Bone marrow (tissue), 2 donors: ENCODE measurements at places on chromosomes 5 and 9.

DNA sequence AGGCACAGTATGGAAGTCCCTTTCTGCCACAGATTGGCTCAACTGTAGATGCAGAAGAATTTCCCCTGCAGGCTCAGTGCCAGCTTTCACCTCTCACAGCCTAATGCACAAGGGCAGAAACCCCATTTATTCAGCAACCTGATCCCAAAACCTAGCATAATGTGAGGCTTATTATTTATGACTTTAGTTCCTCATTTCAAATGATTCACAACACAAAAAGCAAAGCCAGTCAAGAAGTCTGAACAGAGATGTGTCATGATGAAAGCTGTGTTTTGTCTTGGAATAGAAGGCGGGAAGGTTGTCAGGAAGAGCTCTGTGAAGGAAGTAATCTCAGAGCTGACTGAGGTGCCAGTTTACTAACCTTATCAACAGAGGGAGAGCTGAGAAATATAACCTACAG, 369.7 kb downstream of the LRRC70 start:
- DNase-seq = no peak

DNA sequence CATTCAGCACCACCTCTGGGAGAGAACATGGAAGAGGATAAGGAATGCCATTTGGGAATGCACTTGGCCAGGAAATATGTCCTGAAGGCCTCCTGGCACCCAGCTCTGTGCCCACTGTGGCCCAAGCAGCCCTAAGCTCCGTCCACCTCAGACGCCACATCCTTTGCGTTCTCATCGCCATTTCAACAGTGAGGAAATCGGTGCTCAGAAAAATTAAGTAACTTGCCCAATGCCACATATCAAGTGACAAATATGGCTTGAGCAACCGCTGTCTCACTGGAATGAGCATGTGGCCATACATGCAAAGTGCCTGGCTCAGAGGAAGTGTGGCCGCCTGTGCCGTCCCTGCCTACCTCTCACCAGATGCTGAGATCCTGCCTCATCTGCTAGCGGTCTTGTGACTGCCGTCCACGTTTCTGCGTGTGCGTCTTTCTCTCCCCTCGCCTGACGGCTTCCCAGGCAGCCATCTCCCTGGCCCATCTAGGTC, 984 bp upstream of the DOK3 start:
- no peak for DNase-seq

DNA sequence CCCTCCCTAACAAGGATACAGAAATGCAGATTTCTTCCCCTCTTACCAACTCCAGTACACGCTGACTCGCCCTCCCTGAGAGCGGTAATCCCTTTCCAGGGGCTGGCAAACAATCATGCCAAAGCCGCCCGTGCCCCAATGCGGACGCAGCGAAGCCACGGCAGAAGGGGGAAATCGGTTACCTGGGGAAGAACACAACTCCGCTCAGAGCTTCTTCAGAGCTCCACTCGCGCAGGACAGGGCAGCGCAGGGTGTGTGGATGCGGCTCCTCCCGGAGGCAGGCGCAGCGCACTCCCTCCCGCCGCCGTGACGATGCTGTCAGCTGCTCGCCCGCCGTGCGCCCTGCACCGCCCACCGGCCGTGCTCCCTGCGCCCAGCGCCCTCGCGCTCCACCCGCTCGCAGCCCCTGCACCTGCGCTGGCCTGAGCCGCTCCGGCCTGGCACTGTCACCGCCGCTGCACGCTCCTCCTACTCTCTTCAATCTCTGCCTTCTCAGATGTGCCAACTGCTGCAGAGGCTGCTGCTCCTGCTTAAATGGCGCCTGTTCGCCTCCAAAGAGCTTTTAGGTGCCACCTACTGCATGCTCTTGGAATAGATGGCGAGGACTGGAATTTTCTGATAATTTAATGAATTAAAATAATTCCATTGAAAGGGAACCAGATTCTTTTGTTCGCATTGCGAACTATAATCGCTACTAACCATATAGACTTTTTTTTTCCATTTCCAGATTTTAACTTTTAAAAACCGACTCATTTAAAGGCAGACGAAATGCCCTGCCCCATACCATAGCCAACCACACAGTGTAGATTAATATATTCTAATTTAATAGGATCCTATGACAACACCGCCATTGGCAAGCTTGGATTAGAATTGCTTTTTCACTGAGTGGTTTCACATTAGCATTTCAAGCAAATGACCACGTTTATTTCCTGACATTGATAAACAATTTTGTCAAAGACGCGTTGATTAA, at the start of gene DIRAS2:
DIRAS2 (minus strand) TSS at position 255 of the 970 bp plus-strand sequence. CDS start 28,997 bp downstream, outside the sequence.
- DNase-seq = no peak

DNA sequence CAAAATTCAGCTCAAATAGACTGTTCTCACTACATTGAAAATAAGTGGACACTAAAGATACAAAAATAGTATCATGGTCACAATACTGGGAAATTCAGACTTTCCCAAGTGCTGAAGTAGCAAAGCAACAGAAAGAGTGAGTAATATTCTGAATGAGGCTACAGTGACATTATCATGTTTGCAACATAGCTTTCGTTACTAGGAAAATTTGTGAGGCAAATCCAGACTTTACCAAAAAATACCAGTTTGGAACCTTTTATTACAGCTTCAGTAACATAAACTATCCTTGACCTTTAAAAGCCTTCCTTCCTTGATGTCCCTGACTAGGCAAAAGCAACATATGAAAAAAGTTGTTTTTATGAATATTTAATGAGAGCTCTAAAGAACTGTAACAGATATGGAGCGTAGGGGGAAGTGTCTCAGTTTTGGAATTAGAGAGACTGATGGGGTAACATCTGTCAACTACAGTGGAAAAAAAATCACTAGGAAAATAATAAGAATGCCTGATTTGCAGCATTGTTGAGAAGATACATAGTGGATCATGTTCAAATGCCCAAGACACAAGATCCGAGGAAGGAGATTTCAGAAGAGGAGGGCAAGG, 312.9 kb downstream of the ADGRV1 start:
- no peak for DNase-seq

DNA sequence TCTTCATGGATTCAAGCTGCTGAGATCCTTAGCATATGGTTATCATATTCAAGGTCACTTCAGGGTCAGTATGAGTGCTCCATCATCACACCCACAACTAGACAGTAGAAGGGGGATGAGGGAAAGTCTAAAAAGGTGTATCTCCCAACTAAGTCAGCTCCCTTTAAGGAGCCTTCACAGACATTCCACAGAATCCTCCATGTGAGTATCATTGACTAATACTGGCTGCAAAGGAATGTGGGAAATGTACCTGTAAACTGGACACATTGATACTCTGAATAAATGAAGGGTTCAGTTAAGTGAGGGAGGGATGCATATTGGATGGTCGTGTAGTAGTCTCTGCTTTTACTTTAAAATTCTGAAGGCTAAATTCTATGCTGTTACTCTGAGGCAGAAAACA, 330.7 kb downstream of the LRRC70 start:
- no peak for DNase-seq

- DNase-seq = no peak
Measured at GRCh38 chr5:125125031-125125823, 378.8 kb upstream of the ZNF608 start.

- peak; percentile 76 for DNase-seq
Measured at GRCh38 chr9:129166623-129167557, 11.2 kb downstream of the IER5L start.

DNA sequence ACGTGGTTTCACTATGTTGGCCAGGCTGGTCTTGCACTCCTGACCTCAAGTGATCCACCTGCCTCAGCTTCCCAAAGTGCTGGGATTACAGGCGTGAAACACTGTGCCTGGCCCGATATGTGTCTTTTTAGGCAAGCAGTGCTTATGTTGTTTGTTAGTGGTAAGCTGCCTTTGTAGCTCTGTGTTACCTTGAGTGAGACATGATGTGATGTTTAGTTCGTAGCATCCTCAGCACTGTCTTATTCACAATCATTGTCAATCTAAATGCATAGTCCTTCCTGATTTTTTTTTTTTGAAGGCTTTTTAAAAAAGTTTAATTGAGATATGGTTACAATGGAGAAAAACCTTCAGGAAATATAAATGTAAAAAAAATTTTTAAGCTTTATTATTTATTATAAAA, 45.5 kb downstream of the EXOSC2 start:
- no peak for DNase-seq

- no peak for DNase-seq
Measured at GRCh38 chr5:90985341-90985740, 397.8 kb downstream of the ARRDC3 start.
